Stimulated activated CD8-positive, alpha-beta memory T cell treated with anti-CD3 and anti-CD28 coated beads, Interleukin-15, amount 100 ng/mL, for 24 hours (primary cell): ENCODE measurements at places on chromosomes 1 and 21.

- no peak for DNase-seq
Measured at GRCh38 chr1:172252321-172252720, 168.2 kb upstream of the C1orf105 start.

- DNase-seq = no peak
Measured at GRCh38 chr1:64775113-64775512, 30.2 kb downstream of the RAVER2 start.

DNA sequence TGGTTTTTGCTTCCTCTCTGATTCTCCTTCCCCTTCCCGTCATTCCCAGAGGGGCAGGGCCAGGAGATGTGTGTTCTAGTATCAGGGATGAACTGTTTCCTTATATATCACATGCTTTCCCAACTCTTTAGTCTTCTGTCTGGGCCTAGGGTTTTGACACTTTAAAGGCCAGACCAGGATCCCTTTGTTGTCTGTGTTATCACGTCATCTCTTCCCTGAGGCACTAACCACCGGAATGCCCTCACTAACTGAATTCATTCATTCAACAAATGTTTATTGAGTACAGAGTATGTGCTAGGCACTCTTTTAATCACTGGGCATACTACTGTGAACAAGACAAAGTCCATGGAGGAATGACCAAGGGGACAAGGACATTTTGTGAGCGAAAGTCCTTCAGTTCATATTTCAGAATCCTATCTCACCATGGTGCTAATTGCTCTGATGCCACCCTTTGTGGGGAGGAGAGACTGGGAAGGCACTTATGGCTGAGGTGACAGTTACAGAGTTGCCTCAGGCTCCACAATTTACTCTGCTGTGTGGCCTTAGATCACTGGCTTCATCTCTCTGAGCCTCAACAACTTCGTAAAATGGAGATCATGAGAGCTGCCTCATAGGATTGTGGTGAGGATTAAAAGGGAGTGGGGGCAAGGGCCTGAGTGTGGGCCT is 12.0 kb upstream of the ZNF362 start:
- DNase-seq = no peak

- no peak for DNase-seq
Measured at GRCh38 chr1:59635097-59635496, 179.7 kb upstream of the HOOK1 start.

DNA sequence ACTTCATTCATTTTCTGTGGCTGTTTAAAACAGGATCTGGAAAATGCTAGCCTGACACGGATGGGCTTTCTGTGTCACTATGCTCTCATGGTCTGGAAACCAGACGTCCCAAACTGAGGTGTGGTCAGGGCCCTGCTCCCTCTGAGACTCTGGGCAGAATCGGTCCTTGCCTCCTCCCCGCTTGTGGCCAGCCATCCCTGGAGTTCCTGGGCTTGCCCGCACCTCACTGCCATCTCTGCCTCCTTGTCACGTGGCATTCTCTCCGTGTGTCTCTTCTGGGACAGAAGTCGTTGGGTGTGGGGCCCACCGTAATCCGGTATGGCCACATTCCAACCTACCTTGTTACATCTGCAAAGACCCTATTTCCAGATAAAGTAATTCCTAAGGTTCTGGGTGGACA is 10.1 kb upstream of the ACTRT2 start:
- no peak for DNase-seq

- DNase-seq = no peak
Measured at GRCh38 chr1:101394041-101394440, 157.2 kb downstream of the S1PR1 start.

- no peak for DNase-seq
Measured at GRCh38 chr1:60598041-60598910, 484.1 kb upstream of the NFIA start.

DNA sequence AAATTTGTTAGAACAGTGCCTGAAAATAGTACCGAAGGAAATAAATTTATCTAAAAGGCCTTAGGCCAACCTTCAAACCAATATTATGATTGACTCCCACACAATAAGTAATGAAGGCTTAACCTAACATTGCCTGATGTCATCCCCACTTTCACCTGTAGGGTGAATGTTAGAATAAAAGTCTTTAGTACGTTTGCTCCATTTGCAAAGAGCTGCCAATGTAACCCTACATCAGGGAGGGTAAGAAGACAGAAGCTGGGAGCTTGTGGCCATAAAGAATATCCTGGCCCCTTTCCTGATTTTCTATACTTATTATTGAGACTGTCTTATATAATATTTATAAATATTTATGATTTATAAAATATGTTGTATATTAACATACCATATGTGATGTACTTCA is 661.8 kb upstream of the CXADR start:
- no peak for DNase-seq

DNA sequence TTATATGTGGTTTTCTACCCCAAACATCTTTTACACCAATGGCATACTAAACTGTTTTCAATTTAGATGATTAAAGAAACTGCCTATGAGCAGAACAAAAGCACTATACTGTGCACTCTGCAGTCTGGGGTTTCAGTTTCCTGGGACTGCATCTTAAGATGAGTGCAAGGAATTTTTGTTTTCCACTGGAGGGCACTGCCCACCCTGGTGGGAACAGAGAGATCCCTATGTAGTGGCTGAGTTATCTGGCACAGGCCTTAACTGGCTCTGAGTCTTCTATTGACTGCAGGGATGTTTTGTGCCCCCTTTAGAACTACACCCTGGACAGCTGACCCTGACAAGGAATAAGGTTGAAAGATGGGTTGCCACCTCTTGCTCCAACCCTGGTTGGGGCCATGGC is 12.0 kb downstream of the PROK1 start:
- DNase-seq = no peak

DNA sequence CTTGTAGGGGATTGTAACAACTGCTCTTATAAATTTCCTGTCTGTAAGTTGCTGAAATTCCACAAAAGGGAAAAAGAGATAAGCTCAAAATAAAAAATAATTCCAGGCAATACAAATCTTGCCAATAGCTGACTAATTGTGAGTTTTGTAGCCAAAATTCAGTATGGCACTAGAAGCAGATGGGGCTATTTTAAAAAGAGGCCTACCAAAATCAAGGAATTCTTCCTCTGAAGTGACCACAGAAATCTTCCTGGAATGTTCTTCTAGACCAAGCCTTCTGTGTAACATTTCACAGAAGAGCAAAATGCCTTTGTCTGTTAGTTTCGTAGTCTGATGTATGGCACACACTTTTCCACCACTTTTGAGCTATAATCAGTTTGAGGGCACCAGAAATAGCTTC is 127.6 kb downstream of the CYYR1 start:
- DNase-seq = no peak

- DNase-seq = no peak
Measured at GRCh38 chr1:56917356-56917755, 48.5 kb downstream of the C8B start.

DNA sequence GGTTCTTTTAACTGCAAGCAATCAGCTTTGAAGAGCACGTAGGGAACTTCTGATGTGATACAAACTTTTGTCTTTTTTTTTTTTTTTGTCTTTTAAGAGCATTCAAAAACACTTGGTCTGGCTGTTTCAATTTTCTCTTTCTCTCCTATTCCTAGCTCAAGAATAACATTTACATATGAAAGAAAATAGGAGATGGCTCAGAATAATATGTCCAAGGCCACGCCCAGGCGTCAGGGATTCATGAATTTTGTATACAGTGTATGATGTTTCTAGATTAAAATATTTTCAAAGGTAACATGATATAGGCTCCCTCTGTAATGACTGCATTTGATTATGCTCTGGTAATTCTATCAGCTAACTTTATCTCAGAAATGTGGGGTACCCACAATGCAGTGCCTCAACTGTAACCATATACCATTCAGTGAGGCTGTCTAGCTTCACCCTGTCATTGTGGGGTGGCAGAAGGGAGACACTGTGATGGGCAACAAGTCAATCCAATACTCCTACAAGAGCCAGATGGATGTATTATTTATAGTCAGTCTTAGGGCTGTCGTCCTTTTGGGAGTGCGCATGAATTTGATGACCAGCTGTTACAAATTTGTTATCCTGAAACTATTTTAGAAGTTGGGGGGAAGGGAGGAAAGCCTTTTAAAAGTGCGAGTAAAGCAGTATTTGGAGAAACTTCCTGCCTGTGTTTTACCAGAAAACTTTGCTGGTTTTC is 1.5 kb upstream of the AKNAD1 start:
- DNase-seq = no peak

DNA sequence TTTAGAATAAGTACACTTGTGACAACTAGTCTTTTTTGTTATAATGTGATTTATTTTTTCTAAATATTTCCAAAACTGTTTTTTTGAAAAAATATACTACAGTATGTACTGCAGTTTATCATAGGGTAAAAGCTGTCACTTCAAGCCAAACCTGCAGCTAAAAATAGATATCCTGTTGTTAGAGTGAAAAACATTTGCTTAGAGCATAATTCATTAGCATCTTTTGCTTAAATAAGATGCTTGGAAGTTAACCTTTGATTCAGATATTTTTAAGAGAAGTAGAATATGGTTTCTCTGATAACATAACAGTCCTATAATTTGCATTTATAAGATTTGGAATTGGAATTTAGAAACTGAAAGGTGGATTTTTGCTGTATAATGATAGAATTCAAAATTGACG is 21.5 kb downstream of the PRKACB start:
- no peak for DNase-seq

GRCh38 chr1:36159614-36160387 is 3.8 kb downstream of the MAP7D1 start:
- DNase-seq = no peak

DNA sequence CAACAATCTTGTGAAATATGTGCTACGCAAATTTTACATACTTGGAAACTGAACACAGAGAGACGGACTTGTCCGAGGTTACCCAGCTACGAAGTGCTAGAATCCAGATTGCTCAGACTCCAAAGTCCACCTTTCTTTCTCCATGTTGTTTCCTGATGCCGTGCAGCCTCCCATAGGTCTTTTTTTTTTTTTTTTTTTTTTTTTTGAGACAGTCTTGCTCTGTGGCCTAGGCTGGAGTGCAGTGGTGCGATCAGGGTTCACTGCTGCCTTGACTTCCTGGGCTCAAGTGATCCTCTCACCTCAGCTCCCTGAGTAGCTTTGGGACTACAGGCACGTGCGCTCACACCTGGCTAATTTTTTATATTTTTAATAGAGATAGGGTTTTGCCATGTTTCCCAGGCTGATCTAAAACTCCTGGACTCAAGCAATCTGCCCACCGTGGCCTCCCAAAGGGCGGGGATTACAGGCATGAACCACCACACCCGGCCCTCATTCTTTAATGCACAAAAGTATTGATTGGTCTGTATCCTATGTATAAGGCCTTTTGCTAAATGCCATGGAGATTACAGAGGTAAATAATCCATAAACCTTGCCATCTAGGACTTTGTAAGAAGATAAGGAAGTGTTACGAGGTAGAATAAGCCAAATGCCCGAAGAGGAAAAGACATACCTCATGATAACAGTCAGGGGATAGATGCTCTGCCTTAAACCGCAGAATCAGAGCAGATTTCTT is 92.8 kb downstream of the C1orf21 start:
- no peak for DNase-seq

DNA sequence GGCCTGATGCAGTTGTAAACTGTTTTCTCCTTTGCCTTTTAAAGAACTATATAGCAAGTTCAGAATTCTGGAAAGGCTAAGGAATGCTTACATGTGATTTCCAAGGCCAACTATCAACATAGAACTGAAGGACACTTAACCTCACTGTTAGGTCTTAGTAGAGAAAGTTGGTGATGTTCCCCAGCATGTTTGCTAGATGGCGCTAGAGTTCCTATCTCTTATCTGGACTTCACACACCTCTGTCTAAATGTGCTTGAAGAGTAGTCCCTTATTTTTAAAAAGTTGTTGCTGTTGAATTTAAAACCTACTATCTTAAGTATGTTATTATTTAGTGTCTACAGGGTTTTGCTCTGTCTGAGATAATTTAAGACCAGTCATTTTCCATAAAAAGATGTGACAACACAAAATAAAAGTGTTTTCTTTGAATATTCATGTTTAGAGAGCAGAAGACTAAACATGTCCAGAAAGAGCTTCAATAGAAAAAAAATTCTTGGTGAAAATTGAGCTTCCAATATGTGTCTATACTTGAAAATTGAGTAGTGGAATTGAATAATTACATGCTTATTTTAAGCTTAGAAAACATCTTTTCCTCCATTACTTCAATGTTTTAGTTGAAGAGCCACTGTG is 237.3 kb downstream of the S1PR1 start:
- DNase-seq = no peak

- DNase-seq = no peak
Measured at GRCh38 chr21:43757601-43758000, 18.5 kb downstream of the CSTB start.

- no peak for DNase-seq
Measured at GRCh38 chr1:203135636-203136305, 8.2 kb downstream of the ADORA1 start.

- DNase-seq = no peak
Measured at GRCh38 chr1:232820431-232820830, 15.2 kb downstream of the MAP10 start.

- DNase-seq = no peak
Measured at GRCh38 chr21:24939291-24939690, 668.0 kb downstream of the MRPL39 start.

DNA sequence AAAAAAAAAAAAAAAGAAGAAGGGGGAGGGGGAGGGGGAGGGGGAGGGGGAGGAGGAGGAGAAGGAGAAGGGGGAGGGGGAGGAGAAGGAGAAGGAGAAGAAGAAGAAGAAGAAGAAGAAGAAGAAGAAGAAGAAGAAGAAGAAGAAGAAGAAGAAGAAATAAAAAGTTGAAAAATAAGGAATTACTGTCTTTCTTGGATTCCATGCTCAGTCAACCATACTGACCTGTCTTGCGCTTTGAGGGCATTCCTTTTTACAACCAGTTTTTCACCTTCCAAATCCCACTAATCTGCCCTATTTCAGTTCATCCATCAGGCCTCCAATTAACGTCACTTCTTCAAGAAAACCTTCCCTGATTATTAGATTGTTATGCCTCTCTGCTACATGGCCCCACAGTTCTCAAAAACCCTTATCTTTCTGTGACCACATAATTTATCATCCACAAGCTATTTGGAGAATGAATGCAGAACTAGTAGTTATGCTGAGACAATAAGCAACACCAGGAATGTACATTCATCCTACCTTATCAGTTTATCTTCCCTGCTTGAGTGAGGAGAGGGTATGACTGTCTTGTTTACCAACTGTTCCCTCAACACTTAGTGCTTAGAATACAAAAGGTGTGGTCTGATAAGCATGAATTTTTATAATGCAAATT is 57.5 kb upstream of the GUCA2A start:
- no peak for DNase-seq

DNA sequence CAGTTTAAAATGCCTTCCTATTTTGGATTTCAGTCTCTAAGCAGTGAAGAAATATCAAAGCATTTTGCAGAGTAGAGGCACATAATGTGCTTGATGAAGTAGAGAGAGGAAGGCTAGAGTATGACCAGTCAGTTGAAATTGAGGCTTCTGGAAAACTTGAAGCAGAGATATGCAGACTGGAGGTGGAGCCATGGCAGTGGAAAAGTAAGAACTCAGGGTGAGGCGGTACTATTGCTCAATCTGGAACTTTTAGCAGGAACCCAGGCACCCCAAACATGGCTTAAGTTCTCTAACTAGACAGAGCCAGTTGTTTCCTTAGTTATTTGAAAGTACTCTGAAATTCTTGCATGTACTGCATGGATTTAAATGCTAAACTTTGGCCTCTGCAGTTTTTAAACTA is 288.6 kb downstream of the HHAT start:
- DNase-seq = no peak
